Glomerular endothelial cell (primary cell): ENCODE measurements at places on chromosomes 1 and 21. TPM values are rescaled to one million over a fixed set of nuclear protein-coding genes. Genes with fewer than 3 reads are reported as not detected.
A peak's percentile ranks its signal among the peaks of the same experiment; 100 is the strongest.

- DNase-seq = peak; percentile 85
Measured at GRCh38 chr1:159598196-159598595, 10.6 kb downstream of the APCS start.

Gene SYT2
- not detected in 2 replicates for total RNA-seq

- no peak for DNase-seq
Measured at GRCh38 chr1:62424411-62424810, 12.4 kb upstream of the USP1 start.

Gene DISC1
- total RNA-seq = 22.1 and 36.7 TPM in 2 replicates

Gene TPTE
- total RNA-seq = not detected in 2 replicates
